ENCODE measurements at places on chromosomes 7 and 10.

DNA sequence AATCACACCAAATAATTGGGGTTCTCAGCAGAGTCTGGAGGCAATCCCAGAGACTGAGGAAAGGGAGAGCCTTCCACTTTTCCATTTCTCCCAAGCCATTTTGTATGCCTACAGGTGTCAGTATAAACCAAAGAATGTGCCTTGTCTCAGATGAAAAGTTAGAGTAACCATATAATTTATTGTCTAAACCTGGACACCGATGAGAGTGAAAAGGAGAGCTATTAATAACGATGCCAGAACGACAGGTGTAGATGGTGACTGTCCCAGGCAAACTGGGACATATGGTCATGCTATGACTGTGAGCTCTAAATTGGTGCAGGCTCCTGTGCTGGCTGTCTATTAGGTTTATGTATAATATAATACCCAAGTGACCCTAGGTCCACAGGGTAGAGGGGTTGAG is 219.6 kb downstream of the ARHGAP12 start:
- DNase-seq = no peak

DNA sequence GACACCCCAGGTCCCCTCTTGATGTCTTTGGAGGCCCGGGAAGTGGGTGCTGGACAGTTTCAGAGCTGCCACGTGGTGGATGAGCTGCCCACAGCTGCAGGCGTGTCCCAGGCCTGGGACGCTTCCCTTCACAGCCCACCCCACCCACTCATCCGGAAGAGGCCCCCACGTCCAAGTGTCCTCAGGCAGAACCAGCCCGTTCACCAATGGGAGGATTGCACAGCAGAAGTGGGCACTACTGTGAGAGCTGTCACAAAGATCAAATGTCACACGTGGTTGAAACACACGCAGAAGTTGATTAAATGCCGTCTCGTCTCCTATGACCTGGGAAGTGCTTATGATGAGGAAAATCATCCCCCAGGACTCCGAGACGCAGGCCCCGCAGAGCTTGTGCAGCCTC is 52.9 kb downstream of the STK32C start:
- DNase-seq = no peak

- no peak for DNase-seq
Measured at GRCh38 chr7:66679633-66680244, 51.1 kb downstream of the KCTD7 start.

DNA sequence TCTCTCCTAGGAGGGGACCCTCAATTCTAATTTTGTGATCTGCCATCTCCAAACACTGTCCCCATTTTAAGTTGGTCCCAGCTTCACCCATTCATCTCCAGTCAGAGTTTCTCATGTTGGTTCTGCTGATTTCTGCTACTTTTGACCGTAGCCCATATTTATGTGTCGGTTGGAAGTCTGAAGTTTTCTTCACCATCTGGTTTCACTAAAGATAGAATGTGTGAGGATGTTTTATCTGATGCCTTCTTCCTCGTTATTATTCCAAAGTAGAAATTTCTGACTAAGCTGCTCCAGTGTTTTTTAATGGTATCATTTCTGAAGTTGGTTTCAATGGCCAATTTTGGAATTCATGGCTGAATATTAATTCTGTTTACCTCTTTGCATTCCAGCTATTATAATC is 21.3 kb upstream of the IFIT2 start:
- no peak for DNase-seq

GRCh38 chr7:85737426-85737825 is 550.6 kb upstream of the SEMA3D start:
- DNase-seq = no peak

- DNase-seq = no peak
Measured at GRCh38 chr10:103736763-103737162, 118.6 kb downstream of the SH3PXD2A start.

DNA sequence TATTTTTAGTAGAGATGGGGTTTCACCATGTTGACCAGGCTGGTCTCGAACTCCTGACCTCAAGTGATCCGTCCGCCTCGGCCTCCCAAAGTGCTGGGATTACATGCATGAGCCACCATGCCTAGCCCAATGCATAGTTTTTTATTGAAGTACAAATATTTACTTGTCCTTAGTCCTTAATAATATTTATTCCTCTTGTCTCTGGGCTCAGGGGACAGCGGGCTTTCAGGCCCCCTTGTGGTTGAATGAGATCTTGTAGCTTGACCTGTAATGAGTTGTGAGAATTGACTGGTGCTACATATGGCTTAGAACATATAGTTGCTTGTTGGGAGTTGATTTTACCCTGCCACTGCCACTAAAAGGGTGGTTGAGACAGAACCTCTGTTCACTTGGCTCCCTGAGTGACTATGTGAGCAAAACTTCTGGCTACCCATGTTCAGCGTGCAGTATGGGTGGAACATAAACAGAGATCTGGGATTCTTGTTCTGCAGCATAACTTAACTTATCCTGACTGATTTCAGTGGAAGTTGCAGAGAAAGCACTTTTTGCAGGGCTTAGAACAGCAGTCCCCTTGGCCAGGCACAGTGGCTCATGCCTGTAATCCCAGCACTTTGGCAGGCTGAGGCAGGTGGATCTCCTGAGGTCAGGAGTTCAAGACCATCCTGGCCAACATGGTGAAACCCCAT is 14.9 kb downstream of the CCL26 start:
- no peak for DNase-seq

- DNase-seq = peak; percentile 81
Measured at GRCh38 chr10:74586088-74586585, 240.3 kb upstream of the KAT6B start.

DNA sequence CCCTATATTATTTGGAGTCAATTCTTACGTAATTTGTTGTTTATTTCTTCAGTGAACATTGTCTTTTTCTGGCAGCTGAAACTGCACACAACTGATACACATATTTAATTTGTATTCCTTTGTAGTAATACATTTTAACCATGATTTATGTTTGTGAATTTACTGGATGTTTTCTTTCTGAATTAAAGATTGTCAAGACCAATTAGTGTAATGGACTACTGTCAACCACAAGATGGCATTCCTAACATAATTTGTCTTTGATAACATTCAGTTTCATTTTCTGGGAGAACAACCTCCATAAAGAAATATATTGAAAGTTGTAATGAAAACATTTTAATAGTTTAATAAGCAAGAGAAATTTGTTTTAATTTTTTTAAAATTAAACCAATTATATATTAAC is 10.1 kb downstream of the THNSL1 start:
- DNase-seq = no peak

DNA sequence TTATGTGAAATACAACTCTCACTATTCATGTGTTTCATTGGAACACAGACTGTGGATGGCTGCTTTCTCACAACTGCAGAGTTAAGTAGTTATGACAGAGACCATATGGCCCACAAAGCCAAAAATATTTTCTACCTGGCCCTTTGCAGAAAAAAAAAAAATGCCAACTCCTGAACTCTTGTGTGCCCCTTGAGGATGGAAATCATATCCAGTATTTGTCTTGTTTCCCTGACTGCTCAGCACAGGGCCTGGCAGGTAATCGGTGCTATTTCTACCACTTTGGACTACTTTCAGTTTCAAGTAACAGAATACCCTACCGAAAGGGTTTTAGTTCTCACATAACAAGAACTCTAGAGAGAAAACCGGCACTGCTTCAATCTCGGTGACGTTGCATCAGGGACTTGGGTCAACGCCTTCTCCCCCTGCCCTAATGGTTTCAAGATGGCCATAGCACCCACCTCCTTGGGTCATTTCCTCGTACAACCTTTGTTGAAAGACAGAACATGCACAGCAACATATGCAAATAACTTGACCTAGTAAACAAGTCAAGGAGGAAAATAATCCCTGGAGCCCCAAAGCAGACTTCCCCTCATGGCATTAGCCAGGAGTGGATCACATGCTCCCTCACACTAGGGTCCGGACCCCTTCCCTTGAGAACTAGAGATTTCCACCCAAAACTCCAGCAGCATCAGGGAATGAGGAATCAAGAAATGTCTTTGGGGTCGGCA is 11.8 kb upstream of the GPNMB start:
- no peak for DNase-seq

DNA sequence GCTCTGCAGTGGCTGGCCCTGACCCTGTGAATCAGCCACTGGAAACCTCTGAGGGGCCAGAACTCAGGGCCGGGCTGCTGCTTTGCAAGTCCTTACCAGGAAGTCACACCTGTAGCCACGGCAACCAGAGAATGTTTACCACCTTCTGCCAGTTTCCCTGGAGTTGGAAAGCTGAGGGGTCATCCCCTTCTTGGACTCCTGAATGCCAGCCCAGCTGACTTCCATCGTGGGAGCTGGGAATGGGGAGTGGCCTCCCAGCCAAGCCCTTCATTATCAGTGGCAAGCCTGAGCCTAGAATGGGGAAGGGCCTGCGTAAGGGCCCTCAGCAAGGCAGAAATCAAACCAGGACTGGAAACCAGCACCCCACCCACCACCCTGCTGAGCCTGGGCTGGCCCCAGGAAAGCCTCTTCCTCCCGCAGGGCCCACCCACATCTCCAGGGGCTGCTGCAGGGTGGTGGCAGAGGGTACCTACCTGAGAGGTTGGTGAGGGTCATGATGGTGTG is 6.5 kb upstream of the CRHR2 start:
- no peak for DNase-seq

- no peak for DNase-seq
Measured at GRCh38 chr7:94104301-94104700, 100.1 kb upstream of the BET1 start.

Measured in CD4-positive, alpha-beta T cell treated with Interleukin-4 for 4 hours (primary cell).